ENCODE measurements at places on chromosomes 5 and 9. TPM values are rescaled to one million over a fixed set of nuclear protein-coding genes. Genes with fewer than 3 reads are reported as not detected.

Gene PCDHGA2
- polyA plus RNA-seq = 5.3 TPM

Gene SLCO6A1
- not detected for polyA plus RNA-seq

Gene FCN2
- not detected for polyA plus RNA-seq

Gene IL7R
- polyA plus RNA-seq = 13.9 TPM

Gene ADAMTSL1
- polyA plus RNA-seq = 77.0 TPM

Gene CBY3
- 0.43 TPM for polyA plus RNA-seq

Gene LRRC26
- not detected for polyA plus RNA-seq

Gene PITX1
- polyA plus RNA-seq = not detected

Gene CHSY3
- 0.20 TPM for polyA plus RNA-seq

Gene RAD50
- polyA plus RNA-seq = 44.0 TPM

Gene DAB2
- 533 TPM for polyA plus RNA-seq

Gene TGFBI
- polyA plus RNA-seq = 7,159 TPM

Gene TLX3
- polyA plus RNA-seq = not detected

Gene PCDHB7
- polyA plus RNA-seq = 0.51 TPM

Gene SLC6A3
- polyA plus RNA-seq = not detected

Gene NSMF
- 13.7 TPM for polyA plus RNA-seq

Gene SELENOP
- 1.5 TPM for polyA plus RNA-seq

Gene ECM2
- polyA plus RNA-seq = 2.4 TPM

Gene NR5A1
- polyA plus RNA-seq = not detected

Gene OBP2B
- not detected for polyA plus RNA-seq

Data from GM23248 (cell line).